T-helper 2 cell (primary cell): ENCODE measurements at places on chromosomes 12 and 14.

DNA sequence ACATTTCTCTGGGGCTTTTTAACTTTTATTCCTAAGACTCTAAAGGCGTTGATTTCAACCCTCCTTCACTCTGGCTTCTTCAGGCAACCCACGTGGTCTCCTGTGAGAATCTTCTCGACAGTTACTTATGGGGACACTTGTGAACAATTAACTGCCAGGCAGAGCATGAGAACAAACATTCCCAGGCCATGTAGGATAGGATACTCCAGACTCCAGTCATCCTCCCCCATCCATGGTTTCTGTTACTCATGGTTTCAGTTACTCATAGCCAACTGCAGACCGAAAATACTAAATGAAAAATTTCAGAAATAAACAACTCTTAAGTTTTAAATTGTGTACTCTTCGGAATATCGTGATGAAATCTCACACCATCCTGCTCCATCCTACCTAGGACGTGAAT is 19.5 kb downstream of the GPR68 start:
- no peak for DNase-seq

DNA sequence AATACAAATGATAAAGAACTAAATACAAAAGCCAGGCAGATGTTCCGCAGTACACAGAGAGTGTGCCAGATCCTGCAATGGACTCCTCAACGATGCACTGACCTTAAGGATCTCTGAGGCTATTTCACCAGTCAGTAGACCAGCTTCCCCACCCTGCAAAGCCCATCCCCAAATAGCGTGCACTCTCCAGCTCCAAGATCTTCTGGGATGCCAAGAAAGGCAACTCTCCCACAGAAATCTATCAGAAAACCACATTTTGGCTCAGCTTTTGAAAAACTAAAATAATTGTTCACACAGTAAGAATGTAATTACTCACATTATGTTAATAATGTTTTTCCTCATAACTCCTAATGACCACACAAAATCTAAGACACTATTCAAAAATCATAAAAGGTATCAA is 90.4 kb downstream of the PPP2R5E start:
- no peak for DNase-seq

- no peak for DNase-seq
Measured at GRCh38 chr14:101849640-101850039, 88.1 kb downstream of the PPP2R5C start.

- DNase-seq = no peak
Measured at GRCh38 chr14:55416866-55417265, 5.2 kb upstream of the ATG14 start.

DNA sequence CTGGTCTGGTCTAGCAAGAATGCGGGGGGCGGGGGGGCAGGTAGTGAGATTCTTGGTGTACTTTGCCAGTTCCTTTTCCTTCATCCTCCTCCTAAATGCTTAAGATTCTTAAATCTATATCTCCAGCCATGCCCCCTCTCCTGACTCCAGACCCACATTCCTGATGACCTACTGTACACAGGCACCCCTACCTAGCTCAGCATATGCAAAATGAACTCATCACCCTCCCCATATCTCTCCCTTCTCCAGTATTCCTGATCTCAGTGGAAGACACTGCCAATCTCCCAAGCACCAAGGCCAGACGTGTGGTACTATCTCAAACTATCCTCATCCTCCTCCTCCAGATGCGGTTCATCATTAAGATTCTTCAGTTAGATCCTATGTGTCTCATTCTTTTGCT is 215.8 kb downstream of the SPTSSA start:
- no peak for DNase-seq
